ENCODE measurements at places on chromosomes 2 and 18.

DNA sequence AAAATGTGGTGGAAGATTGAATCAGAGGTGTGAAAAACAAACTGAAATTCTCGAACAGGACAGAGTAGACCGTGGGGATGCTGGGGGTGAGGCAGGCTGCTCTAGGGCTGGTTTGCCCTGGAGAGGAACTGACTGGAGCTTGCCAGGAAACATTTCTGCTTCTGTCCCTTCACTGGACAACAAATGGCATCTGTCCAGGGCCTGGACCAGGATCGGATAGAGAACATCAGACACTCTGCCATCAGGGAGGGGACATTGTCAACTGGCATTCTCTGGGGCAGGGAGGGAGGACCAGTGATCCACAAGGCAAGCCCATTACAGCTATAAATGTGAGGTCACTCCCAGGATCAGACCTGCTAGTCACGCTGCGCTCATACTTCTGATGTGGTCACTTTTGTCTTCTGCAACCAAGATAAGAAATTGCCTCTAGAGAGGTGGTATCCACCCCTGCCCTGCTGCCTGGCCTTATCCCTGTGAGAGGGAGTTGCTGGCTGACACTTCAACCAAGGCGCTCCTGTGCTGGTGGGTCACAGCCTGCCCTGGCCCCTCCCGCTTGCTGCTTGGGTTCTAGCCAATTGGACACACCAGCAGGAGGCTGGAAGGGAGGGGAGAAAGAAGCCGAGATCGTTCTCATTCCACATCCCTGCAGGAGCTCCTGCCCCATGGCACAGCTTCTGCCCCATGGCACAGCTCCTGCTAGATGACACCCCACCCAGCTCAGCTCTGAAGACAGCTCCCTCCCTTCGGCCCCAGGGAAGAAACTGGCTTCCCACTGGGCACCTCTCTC is 8.7 kb downstream of the NPPC start:
- no peak for DNase-seq

DNA sequence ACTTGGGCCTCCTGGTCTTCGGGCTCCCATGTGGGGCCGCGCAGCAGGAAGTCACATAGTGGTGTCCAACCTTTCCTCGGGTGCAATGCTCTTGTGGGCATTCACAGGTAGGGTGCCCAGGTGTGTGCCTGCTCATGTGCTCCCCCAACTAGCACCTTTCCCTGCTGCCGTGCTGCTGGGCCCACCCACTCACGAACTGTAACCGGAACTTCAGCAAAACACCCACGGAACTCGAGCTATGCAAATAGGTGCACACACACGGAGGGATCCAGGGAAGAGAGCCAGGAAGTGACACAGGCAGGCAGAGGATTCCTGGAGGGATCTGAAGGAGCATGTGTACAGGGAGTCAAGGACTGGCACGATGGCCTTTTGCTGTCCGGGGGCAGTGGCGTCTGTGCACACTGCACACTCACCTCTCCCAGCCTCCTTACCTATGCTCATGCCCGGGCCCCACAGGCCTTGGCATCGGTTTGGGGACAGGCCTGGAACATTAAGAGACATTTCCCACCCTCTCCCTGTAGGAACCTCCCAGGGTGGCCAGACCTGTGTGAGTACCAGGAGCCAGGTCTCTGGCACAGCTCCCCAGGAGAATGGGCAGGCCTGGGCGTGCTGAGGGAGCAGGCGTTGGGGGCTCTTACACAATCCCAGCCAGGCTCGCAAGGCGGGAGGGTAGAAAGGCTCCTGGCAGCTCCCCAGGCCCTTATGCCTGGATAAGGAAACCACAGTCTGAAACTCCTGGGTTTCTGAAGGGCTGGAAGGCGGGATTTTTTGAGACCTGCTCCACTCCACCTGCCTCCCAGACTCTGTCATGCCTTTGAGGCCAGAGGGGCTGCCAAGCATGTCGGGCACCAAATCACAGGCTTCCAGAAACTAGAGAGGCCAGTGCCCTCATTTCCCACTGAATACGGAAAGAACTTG is 6.6 kb upstream of the PTMA start:
- DNase-seq: no peak

GRCh38 chr2:218238887-218239286 is 21.9 kb downstream of the ARPC2 start:
- DNase-seq: no peak

DNA sequence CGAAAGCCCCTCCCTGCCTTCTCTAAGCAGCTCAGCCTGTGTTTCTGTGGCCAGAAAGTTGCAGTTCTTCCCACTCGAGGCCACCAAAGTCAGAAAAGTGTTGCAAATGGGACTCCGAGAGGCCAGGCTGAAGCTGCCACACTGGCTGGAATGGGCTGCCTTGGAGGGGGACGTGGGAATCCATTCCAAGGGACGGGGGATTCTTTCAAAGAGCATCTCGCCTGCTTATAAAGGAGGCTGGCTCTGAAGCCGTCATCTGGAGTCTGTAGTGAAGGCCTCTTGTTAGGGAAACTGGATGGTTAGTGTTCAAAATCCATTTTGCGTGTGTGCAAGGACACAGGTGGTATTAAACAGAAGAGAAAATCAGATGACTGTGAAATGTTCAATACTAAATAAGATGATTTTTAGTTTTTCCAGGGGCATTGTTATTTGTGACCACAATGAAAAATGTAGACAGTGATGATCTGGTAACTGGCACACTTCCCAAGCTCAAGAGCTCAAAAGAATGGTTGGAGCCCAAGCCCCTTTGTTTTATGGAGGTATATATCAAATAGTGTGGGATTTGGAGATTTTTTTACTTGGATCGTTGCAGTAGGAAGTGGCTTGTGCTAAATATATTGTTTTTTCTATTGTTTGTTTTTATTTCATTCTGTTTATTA is 782 bp downstream of the FAM228B start:
- no peak for DNase-seq

DNA sequence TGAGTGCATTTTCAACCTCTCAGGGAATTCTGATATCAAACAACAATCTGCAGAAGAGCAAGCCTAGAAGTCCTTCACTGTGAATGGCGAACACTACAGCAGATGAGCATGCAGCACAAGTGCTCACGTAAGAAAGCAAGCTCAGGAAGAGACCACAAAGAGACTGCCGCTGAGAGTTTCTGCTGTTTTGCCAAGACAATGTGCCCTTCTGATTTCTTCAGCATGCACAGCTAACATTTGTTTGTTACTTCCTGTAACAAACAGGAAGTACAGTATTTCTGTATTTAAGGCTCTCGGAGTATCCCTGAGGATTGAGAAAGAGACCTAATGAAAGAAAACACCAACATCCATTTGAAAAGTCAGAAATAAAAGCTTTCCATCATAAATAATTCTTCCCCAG is 45.9 kb downstream of the MBOAT2 start:
- DNase-seq: no peak

GRCh38 chr18:72107647-72108383 is 436.3 kb downstream of the CBLN2 start:
- DNase-seq: no peak

DNA sequence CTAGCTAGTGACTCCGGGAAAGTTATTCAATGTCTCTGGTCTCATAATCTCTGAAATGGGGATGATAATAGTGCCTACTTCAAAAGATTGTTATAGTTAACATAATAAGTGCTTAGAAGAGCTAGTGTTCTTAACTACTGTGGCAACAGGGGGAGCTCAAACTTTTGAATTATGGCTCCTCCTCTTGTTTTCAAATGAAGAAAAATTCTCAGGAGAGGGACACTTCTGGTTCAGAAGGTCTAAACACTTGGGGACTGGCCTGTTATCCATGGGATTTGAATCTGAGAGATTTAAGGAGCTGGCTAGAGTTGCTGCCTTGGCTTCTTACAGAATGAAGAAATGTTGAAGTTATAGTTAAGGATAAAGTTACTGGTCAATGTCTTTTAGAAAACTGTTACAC is 92.2 kb upstream of the ITGB6 start:
- no peak for DNase-seq

DNA sequence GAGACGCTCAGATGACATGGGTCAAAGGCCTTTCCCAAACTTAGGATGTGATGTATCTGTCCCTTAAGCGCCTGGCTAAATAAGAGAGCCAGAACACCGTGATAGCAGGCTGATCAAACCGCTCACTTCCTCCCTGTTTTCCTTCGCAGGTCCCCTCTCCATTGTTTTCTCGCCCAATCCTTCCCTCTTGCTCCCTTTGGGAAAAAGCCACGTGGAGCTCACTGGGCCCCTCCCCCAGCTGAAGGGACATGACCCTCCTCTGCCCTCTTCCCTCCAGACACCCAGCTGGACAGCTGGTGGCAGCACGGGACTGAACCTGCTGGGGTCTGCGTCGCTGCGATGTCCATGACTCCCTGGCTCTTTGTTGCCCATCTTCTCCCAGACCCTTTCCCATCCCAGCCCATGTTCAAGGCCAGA is 201.7 kb downstream of the TNS1 start:
- no peak for DNase-seq

DNA sequence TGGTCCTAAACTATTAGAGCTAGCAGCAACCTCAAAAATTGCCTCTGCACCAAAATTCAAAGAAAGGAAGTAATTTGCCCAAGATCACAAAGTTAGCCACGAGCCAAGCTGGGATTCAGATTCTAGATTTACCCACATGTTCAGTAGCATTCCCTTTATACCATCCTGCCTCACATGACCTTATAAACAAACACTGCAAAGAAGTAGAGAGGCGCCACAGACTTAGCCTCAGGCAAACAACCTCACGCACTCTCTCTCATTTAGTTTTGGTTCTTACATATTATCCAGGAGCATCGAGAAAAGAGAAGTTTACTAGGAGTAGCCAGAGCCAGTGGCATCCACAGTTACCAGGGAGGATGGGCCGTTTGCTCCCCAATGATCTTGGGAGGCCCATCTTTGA is 226.6 kb downstream of the OSR1 start:
- DNase-seq: no peak

- DNase-seq: no peak
These were observed 38.0 kb upstream of the YWHAQ start for GRCh38 chr2:9668687-9669345.

DNA sequence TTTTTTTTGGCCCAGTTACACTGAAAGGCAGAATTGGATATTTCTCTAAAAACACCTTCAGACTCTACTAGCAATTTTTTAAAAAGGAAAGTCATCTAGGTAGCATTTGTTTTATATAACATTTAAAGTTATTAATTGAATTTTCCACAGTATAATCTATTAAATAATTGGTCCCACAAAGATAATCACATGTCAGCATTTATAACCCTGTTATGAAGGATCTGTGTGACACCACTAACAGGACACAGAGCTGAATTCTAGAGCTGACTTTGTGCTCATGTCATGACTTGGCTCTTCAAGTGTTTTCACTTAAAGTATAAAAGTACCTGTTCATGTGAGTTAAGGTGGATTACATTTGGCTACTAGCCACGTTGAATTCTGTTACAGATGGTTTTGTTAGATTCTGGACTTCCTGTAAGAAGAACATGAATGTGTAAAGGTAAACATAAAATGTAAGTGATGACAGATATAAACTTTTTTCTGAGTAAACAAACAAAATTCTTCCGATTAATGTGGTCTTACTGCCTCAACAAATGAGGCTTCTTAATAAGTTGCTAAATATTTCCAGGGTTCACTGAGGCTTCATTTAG is 69.1 kb upstream of the PROKR1 start:
- no peak for DNase-seq

- no peak for DNase-seq
These were observed 195.4 kb upstream of the HDAC4 start for GRCh38 chr2:239596253-239596652.

DNA sequence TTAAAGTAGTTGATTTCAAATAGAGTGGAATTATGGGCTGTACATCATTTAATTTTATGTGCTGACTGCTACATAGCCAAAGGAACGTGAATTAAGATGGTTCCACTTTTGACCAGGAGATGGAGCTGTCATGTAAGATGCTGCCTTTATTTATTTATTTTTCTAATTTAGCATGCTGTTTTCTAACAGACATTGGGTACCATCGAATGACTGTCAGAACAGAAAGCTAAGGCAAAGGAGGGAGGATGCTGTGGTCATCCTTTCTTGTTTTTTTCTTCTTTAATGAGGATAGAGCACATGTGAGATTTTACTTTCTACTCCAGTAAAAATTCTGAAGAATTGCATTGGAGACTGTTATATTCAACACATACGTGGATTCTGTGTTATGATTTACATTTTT is at the start of gene SCN2A:
SCN2A (plus strand) TSS at position 185 of the 400 bp plus-strand sequence. CDS start 56,410 bp downstream, outside the sequence.
- DNase-seq: no peak

DNA sequence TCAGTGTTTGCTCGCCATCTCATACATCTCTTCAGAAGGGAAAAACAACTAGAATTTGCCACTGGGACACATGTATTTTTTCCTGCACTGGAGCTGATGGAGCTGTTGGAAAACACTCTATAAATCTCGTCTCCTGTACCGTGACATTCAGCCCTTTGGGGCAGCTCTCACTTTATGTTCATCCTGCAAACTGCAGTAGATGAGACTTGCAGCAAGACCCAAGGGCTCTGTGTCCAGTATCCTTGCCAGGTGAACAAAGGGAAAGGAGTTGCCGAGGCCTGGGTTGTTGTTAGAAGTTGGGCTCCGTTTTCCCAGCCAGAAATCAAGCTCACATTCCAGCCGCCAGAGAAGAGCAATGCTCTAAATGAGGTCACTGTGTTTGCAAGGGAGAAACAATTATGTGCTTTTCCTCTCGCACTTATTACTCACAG is 285.1 kb downstream of the SLC4A3 start:
- no peak for DNase-seq

- DNase-seq: no peak
These were observed 33.3 kb downstream of the IL1R2 start for GRCh38 chr2:102025016-102025501.

GRCh38 chr2:114005110-114005783 is 115.4 kb downstream of the ACTR3 start:
- DNase-seq: no peak

DNA sequence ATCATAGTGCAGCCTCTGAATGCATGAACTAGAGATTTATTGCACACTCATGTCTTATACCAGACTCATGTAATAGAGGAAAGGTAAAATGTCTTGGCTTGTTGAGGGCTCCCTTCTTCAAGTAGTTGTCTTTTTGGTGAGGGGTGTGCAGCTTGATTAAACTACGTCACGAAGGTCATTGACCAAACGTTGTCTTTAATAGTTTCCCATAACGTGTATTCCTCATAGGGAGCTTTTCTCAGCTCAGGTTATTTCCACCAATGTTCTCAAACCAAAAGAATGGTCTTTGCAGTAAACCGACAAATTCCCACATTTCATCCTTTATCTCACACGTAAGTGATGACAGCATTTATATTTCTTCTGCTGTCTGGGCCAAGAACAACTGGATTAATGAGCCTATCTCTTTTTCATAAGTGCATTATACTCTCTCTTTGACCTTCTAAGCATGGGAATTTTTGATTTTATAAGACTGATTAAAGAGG is 547.7 kb upstream of the ZEB2 start:
- no peak for DNase-seq

Data from stimulated activated CD8-positive, alpha-beta memory T cell treated with anti-CD3 and anti-CD28 coated beads, Interleukin-7, amount 100 ng/mL, for 1 hour (primary cell).